ENCODE measurements at places on chromosomes 1 and 21.

DNA sequence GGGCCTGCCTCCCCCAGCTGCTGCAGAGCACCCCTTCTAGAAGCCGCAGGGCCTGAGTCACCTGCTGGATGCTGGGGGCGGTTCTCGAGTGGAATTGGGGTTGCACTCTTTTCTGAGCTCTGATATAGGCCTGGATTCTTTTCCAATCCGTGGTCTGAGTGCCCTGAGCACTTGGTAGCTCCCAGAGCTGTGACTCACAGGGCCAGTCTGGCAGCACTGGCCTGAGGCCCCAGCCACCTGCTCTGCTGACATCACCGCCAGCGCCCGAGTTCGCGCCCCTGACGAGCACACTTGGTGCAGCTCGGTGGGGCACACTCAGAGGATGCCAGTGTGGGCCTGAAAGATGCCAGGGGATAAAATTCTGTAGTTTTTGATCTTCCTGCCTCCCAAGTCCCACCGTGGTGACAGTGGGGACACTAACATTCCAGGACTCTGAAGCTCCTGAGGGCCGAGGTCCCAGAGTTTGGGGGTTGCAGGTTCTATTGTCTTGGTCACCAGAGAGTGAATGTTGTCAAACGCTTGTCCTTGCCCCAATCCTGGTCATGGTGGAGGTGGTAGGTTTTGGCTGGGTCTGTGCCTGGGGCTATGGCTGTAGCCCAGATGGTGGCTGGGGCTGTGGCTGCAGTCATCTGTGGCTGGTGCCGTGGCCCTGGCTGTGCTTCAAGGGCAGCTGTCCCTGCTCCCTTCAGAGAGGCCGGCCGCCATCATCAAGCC is 74.6 kb downstream of the OBSCN start:
- DNase-seq = no peak

- no peak for DNase-seq
Observed at GRCh38 chr1:23670709-23671108, 20.9 kb upstream of the RPL11 start.

DNA sequence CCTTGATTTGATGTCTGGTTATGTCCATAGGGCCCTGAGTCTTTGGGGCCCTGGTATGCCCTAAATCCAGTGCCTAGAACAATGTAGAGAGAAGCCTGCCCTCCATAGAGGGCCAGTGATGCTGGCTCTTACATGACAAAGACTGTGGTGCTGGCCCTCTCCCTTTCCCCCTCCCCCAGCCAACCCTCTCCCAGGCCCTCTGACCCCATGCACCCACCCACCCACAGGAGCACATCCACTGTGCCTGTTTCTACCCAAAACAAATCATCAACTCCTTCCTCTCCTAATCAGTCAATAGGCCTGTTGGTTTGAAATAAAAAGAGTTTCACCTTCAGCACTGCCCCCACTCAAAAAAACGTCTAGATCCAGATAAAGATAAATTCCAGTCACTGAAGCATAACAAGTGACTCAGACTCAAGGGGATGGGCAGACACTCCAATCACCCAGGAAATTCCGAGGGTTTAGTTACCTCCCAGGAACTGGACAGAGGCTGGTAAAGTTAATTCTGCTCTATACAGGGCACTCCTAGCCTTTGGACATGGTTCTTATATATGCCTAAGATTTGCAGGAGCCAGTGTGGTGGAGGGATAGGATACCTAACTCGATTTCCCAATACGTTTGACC is 144.8 kb upstream of the VANGL1 start:
- no peak for DNase-seq

GRCh38 chr1:239225396-239225795 is 161.0 kb upstream of the CHRM3 start:
- no peak for DNase-seq

DNA sequence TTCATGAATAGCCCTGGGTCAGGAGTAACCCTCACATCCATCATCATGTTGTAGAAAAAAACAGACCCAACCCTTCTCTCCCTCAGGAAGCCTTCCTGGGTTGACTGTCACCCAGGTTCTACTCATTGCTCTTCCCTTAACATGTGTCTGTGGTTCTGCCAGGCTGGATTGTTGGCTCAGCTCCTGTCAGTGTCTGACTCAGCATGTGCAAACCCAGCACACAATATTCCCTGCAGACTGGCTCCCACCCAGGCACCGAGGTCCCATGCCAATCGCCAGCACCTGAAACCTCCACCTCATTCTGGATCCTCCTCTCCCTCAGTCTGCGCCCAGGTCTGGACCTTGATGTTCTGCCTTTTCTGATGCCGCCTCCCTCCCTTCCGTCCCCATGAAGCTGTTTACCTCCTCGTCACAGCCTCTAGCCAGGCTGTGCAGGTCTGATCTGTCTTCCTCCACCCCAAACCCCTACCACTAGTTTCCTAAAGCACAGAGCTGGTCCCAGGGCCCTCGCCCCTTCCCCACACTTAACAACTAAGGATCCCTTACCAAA is 4.3 kb upstream of the S100A8 start:
- DNase-seq = no peak

All from stimulated activated CD4-positive, alpha-beta T cell treated with anti-CD3 and anti-CD28 coated beads, Interleukin-1b, Interleukin-23, amount 100 ng/mL, for 1 hour (primary cell).